ENCODE measurements at places on chromosomes 16 and 17.

- DNase-seq = no peak
These were observed 30.1 kb downstream of the CD300LG start for GRCh38 chr17:43877031-43877430.

DNA sequence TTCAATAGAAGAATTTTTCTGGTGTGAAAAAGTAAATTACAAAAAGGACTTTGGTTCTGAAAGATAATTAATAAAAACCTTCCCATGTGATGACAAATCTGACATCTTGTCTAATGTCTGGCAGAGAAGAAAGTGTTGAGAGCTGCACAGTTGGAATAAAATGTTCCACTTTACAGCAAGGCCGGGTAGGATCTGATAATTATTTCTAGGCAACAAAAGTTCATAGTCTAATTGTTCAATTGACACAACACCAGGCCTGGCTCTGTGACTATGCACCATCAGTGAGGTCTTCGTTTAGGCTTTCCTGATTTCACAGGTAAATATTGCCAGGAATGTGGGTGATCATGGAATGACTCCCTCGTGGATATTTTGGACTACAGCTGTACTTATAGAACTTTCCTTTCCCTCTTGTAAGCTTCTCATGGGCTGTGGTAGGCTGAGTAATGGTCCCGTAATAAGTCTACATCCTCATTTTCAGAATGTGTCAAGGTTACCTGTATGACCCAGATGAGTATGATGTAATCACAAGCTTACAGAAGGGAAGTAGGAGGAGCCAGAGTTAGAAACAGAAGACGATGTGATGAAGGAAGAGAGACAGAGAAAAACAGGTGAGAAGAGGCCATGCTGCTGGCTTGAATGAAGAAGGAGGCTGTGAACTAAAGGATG, 217.0 kb downstream of the CDH13 start:
- DNase-seq = no peak

GRCh38 chr16:88306860-88307545, 75.8 kb upstream of the ZNF469 start:
- DNase-seq = no peak

DNA sequence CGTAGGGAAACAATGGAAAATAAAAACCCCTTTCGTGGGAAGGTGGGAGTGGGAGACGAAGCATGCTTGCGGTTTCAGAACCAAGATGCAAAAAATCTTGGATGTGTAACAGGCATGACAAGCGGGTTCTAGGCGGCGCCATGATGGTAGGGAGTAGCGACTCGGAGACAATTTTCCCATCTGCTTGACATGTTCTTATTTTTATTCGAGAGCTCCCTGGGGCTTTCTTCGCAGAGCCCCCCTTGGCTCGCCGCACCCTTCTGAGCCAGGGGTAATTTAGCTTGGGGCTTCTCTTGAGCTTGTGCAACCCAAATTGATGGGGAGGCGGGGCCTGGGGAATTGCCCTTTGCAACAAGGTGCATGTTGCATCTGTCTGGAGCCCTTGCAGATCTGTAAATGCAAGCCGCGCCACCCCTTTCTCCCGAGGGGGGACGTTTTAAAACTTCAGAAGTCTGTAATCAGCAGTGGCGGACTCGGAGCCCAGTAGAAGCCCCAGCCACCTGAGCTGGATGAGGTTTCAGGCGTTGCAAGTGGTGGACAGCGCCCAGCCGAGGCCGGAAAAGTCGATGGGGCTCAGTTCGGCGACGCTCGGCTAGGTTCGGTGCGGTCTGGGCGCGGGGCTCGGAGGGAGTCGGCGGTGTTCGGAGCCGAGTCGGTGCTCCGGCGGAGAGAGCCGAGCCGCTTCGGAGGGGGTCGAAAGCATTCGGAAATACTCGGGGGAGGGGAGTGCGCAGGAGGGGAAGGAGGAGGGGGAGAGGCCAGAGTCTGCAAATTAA, 2.9 kb downstream of the GNAO1 start:
- peak; percentile 64 for DNase-seq

DNA sequence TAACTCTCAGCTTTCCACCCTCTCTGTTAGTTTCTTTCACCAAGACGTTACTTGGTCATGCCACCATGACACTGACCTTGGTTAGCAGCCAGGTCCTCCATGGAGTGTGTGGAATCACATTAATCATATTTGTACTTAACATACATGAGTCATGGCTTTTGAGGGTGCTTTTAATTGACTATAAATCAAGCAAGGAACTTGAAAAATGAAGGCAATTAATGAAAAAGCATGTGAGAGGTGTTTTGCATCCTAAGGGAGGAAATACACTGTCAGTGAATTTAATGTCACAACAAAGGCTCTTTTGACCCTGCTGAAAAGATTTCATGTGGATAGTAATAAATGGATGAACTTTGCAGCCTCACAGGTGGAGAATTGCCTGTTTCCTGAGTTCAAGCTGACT, 240.7 kb downstream of the CDH13 start:
- no peak for DNase-seq

- no peak for DNase-seq
These were observed 529.5 kb upstream of the RBFOX1 start for GRCh38 chr16:6803176-6803575.

GRCh38 chr17:42843358-42843934, 934 bp upstream of the AOC2 start:
- DNase-seq = peak; percentile 64

- no peak for DNase-seq
These were observed 14.5 kb upstream of the ADORA2B start for GRCh38 chr17:15930426-15930825.

GRCh38 chr17:77882481-77883212, 75.9 kb upstream of the TNRC6C start:
- DNase-seq = peak; percentile 83
